ENCODE measurements at places on chromosomes 5 and 9.

DNA sequence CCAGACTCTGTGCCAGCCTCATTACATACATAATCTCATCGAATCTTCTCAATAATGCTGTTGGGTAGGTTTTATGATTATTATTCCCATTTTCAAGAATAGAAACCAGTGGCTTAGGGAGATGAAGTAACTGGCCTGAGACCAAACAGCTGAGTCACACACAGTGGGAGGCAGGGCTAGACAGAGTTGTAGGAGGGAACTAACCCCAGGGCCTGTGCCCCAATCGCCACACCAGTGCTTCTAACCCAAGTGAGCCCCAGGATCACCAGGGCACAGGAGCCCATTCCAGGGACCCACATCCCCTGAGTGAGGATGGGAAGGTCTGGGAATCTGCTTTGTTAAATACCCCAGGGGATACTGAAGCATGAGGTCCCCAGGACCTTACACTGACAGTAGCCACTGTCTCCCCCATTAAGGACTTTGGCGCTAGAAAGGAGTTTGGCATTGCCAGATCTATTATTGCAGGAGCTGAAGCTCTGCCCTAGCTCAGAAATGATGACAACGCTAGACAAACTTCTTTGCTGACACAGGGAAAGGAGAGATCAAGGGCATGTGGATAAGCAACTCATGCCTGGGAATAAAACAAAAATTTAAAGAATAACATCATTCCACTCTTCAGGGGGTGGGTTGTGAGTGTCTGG lies 63.8 kb upstream of the PPARGC1B start:
- peak; percentile 29 for DNase-seq

DNA sequence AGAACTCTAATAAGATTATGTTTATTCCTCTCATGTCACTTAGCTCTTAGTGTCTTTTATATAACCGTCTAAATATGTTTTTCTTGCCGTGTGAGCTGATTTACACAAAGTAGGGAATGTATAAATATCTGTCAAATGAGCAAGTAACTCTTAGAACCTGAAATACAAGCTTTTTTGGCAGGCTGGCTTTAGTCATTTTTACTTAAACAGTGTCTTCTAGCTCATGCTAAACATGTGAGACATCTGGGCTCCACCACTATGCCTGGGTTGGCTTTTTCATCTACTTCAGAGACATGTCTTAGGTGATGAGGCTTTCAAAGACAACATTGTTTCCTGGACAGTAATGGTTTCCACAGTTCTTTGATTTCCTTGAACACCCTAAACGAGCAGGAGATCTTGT lies 137.2 kb upstream of the ZNF608 start:
- no peak for DNase-seq

DNA sequence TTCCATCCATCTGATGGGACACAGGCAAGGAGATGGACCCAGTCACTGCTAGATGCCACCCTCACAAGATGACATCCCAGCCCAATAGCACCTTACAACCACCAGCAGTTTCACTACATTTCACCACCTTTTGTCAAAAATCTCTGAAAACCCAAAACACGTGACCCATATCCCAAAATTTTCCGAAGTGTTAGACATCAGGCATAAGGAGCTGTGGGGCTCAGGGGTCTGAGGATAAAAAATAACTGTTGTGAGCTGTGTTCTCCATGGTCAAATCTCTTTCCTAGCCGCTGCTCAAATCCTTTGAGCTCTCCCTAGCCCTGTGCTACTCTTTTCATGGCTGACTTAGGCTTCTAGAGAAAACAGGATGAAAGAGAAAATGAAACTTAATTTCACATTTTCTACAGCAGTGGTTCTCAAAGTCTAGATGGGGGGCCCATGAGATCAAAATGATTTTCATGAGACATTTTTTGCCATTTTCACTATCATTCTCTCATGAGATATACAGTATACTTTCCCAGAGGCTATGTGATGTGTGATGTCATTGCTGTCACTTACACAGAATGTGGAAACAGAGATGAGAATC lies 40.7 kb downstream of the TIMD4 start:
- DNase-seq = no peak

DNA sequence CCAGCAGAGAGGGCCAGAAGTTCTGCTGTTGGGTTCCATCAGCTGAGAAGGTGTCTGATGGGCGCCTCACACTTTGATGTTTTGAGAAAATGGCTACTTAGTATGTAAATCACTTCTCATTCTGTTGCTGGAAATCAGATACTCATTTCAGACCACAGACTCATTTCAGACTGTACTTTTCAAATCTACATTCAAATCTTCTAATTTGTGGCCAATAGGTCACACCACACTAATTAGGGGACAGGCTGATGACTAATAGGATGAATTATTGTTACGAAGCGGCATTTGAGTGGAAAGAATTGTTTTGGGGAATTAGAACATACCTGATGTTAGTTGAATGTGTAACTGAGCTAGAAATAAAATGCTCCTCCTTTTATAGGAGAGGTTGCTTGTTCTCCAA lies 13.2 kb downstream of the MTAP start:
- DNase-seq = no peak

DNA sequence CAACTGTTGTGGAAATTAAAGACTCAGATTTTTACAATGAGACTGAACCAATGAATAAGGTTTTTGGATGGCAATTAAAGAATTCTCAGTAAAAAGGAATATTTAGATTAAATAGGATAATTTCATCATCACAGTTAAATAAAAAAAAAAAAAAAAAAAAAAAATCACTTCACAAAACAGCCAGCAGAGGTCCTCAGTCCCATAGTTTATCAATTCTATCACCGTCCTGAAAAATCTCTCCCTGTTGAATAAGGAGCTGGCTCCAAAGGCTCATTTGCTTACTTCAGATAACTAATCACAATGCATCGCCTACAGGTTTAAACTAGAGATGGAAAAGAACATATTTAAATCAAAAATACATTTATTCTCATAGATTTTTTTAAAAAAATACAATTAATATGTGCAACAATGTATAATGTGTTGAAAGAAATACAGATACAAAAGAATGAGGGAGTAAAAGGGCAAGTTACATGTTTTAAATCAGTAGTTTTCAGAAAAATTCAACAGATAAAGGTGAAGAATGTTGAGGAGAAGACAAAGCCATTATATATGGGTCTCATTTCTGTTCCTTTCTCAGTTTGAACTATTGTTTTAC lies 175.8 kb upstream of the CHD1 start:
- DNase-seq = peak; percentile 34

- DNase-seq = peak; percentile 36
Observed at GRCh38 chr9:34179213-34180136, 632 bp downstream of the UBAP1 start.

Data from AG08396 (cell line).